ENCODE measurements at places on chromosomes 16 and 17. TPM values are rescaled to one million over a fixed set of nuclear protein-coding genes. Genes with fewer than 3 reads are reported as not detected.
A peak's percentile ranks its signal among the peaks of the same experiment; 100 is the strongest.

DNA sequence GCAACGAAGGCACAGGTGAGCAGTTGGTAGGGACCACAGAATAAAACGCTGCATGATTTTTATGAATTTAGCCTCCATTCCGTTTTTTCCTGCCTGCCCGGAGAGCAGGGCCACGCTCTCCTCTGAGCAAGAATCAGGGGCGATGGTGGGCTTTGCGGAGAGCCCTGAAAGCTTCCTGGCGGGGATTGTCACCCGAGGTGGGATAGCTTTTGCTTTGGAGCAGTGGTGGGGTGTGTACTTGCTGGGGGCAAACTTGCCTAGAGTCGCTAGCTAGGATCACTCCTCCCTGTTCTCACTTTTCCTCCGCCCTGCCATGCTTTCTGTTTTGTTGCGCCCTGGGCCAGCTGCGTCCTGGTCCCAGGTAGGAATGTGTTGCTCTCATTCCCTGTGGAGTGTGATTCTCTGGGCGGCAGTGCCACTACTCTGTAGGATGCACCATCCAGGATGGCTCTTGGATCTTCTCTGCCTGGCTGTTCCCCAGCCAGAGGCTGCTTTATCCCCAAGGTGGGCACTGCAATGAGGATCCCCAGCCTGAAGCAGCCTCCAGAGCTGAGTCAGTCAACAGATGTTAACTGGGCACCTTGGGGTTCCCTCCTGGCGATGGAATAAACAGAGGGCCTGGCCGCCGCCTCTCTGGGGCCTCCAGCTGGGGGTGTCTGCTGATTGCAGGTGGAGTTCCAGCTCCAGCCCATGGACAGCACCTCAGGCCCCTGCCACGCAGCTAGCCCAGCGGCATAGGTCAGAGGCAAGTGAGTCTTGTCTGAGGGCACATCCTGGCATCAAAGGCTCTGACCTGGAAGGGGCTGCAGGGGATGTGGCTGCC is 360.9 kb upstream of the TNRC6C start:
- no peaks in the 10 kb centered on the region for H3K27me3 ChIP-seq
- DNase-seq: no peak
- no peak overlapping the region for H3K27ac ChIP-seq
- H3K4me1 ChIP-seq: peaks cover 14% of the 10 kb centered on the region

- H3K27ac ChIP-seq: peak overlapping the region; percentile 45
- no peaks in the 10 kb centered on the region for H3K27me3 ChIP-seq
Measured at GRCh38 chr17:58913971-58914769, 158.5 kb downstream of the PPM1E start.

DNA sequence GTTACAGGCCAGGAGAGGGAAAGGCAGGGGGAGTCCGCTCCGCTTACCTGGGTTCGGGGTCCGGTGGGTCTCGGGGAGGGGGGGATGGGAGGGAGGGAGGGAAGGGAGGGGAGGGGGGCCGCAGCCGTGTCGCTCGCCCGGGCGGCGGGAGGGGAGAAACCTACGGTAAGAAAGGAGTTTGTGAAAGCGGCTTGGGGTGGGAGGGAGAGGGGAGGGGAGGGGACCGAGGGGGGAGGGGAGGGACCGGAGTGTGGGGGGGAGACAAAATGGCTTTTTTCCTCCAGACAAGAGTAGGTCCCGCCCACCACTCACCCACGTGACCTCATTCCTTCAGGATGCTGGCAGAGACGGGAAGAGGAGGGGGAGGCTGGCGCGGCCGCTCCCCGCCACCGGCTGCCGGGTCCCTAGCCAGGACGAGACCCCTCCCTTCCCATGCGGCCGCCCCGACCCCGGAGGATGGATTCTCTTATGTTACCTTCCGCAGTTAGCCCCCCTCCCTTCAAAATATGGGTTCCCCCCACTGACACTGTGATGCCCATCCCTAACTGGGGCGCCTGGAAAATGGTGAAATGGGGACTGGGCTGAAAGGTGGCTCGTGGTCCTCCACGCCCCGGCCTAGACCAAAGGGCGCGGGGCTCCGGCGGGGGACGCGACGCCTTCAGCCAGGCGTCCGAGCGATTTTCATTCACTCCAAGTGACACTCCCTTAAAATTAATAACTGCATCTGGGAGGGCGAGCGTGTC is at the start of gene PCGF2:
TSS of gene PCGF2 (minus strand) at position 188 of the 743 bp plus-strand sequence. CDS start 7,934 bp downstream, outside the sequence.
- no peaks in the 10 kb centered on the region for H3K27me3 ChIP-seq
- peak within 1 kb of the TSS; percentile 97 for H3K27ac ChIP-seq
- H3K4me3 ChIP-seq: peak within 1 kb of the TSS; percentile 96
- H3K36me3 ChIP-seq: no peaks in the 10 kb centered on the region

DNA sequence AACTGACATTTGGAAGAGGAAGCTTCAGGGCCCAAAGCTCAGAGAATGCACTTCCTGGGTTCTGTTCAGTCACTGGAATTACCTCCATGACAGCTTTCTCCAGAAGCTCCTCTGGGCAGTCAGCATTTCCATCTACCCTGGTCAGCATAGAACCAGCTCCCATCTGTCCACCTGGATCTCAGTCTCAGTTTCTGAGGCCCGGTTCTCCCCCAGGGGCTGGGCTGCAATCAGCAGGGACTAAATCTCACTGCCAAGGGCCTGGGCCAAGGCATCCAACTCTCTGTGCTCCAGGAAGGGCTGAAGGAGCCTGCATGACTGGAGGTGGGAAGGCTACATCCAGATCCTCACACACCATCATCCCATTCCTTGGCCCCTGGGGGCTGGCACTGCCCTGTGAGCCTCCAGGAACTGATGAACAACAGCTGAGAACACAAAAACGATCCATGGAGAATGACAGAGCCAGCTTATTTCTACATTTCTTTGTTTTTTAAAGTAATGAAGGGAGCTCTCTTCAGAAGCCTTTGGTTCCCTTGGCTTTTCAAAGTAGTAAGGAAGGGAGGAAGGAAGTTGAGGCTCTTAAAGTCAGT is 66.3 kb upstream of the MRTFB start:
- no peak overlapping the region for H3K27ac ChIP-seq
- peaks cover 7% of the 10 kb centered on the region for H3K4me1 ChIP-seq
- no peak overlapping the region for H3K4me3 ChIP-seq
- DNase-seq: no peak
- H3K27me3 ChIP-seq: no peaks in the 10 kb centered on the region
- H3K36me3 ChIP-seq: no peaks in the 10 kb centered on the region

DNA sequence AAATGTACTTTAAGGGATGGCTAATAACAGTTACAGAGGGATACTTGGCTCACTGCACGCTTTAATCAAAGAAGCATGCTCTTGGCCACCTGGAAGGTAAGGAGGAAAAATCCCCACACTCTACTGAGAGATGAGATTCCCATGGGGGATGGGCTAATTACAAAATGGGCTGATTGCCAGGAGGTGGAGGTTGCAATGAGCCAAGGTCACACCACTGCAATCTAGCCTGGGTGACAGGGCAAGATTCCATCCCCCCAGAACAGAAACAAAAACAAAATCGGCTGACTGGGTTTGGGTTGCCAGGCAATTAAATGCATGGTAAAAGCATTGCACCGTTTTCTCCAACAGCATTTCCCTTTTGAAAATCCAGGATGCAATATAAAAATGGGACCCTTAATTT is 18.0 kb downstream of the N4BP1 start:
- DNase-seq: no peak
- H3K27ac ChIP-seq: no peak overlapping the region
- H3K27me3 ChIP-seq: no peaks in the 10 kb centered on the region
- peaks cover 6% of the 10 kb centered on the region for H3K36me3 ChIP-seq

The ZDHHC1 gene
- 1.9 TPM for total RNA-seq

GRCh38 chr16:67241008-67241900 is 6.0 kb downstream of the FHOD1 start:
- H3K27me3 ChIP-seq: no peaks in the 10 kb centered on the region
- peak; percentile 68 for DNase-seq
- peaks cover 24% of the 10 kb centered on the region for H3K4me1 ChIP-seq

- no peak overlapping the region for H3K4me3 ChIP-seq
- no peaks in the 10 kb centered on the region for H3K27me3 ChIP-seq
- no peaks in the 10 kb centered on the region for H3K4me1 ChIP-seq
- H3K27ac ChIP-seq: no peak overlapping the region
- DNase-seq: no peak
Measured at GRCh38 chr17:29451121-29451742, 61.1 kb downstream of the TAOK1 start.

The BCL6B gene
- total RNA-seq: 0.53 TPM

The KCNG4 gene
- total RNA-seq: not detected

DNA sequence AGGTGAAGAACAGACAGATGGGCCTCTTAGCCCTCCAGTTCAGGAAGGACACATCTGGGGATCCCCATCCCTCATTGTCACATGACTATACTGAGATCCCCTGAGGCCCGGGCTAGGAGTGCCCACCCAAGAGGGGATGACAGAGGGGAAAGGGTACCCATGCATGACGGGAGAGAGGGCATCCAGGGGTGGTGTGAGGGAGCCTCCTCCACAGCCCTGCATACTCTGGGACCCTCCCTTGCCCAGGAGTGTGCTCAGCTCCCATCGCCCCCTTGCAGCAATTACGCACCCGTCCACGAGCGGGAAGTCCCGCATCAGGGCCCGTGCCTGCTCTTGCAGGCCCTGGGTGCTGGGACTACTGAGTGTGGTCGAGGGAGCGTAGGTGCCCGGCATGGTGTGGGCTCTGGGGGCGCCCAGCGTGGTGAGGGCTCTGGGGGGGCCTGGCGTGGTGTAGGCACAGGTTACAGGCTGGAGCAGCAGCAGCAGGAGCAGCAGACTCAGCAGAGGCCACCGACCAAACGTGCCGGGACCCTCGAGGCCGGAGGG is 6.5 kb downstream of the DPEP2 start:
- no peak overlapping the region for H3K4me3 ChIP-seq
- H3K36me3 ChIP-seq: no peaks in the 10 kb centered on the region
- H3K27me3 ChIP-seq: no peaks in the 10 kb centered on the region
- peaks cover 6% of the 10 kb centered on the region for H3K4me1 ChIP-seq
- no peak for DNase-seq

The MYL11 gene
- total RNA-seq: 4.0 TPM

The MLYCD gene
- 6.3 TPM for total RNA-seq

- H3K27ac ChIP-seq: no peak overlapping the region
- no peak for DNase-seq
- no peak overlapping the region for H3K4me3 ChIP-seq
- H3K4me1 ChIP-seq: peaks cover 5% of the 10 kb centered on the region
- no peaks in the 10 kb centered on the region for H3K27me3 ChIP-seq
- H3K36me3 ChIP-seq: no peaks in the 10 kb centered on the region
Measured at GRCh38 chr17:47335101-47335936, 11.6 kb downstream of the EFCAB13 start.

GRCh38 chr16:9395958-9396359 is 304.5 kb downstream of the HAPSTR1 start:
- no peak overlapping the region for H3K4me3 ChIP-seq
- no peak overlapping the region for H3K27ac ChIP-seq
- no peaks in the 10 kb centered on the region for H3K4me1 ChIP-seq
- peak; percentile 42 for DNase-seq

- H3K36me3 ChIP-seq: no peaks in the 10 kb centered on the region
- no peak overlapping the region for H3K27ac ChIP-seq
- peaks cover 15% of the 10 kb centered on the region for H3K27me3 ChIP-seq
- no peaks in the 10 kb centered on the region for H3K4me1 ChIP-seq
Measured at GRCh38 chr17:48310748-48311213, 119.2 kb downstream of the SKAP1 start.
